Stimulated activated naive CD4-positive, alpha-beta T cell (primary cell): ENCODE measurements at places on chromosomes 6 and 20.

DNA sequence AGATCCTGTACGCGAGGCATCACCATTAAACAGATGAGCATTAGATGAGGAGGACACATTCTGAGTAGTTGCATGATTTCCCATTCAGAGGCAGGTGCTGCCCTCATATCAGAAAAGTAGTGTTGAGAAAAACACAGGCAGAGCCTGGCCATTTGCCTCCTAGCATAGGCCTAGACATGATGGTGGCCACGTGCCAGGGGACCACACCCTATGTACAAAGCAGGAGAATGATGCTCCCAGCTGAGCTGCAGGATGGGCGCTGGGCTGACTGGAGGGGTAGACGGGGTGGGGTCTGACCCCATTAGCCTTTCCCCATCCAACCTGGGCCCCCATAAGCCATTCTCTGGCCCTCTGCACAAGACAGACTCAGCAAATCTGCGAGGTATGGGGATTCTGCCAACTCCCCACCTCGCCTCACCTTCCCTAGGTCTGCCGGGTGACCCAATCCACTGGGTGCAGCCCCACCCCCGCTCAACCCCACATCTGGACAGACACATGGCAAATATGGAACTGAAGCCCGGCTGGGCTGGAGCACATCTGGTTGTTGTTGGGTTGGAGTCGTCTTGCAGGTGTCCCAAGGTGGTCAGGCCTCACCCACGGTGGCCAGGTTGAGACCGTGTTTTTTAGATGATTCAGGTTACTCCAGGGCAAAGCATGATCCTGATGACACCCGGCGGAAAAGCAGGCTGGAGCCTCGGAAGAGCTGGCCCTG lies 13.9 kb downstream of the PI16 start:
- DNase-seq: no peak

DNA sequence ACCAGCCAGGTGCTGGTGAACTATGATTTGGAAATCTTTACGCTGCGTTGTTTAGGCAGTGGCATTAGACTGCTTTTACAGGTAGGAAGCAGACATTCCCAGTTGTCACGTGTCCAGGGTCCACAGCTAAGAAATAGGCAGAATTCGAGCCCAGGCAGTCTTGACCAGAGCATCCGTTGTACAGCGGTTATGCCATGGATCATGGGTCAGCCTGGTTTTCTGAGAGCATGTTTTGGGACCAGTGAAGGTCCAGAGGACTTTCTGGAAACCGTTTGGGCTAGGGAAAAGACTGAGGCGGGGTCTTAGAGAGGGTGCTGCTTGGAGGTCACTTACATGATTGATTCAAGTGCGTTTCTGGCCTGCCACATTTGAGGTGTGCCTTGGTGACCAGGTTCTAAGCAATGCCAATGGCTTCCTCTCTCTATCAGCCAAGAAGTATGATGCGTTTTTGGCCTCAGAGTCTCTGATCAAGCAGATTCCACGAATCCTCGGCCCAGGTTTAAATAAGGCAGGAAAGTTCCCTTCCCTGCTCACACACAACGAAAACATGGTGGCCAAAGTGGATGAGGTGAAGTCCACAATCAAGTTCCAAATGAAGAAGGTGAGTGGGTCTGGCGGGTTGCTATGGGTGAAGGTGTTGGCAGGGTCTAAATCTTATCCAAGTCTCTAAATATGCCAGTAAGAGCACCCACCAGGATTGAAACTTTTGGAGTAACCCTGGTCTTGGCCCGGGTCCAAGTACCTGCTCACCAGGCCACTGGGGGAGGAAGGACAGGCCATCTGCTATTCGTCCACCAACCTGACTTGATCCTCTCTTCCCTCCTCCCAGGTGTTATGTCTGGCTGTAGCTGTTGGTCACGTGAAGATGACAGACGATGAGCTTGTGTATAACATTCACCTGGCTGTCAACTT lies 1.8 kb downstream of the RPL10A start:
- DNase-seq: no peak

GRCh38 chr6:170174124-170174770 lies 116.6 kb downstream of the DLL1 start:
- DNase-seq: no peak

DNA sequence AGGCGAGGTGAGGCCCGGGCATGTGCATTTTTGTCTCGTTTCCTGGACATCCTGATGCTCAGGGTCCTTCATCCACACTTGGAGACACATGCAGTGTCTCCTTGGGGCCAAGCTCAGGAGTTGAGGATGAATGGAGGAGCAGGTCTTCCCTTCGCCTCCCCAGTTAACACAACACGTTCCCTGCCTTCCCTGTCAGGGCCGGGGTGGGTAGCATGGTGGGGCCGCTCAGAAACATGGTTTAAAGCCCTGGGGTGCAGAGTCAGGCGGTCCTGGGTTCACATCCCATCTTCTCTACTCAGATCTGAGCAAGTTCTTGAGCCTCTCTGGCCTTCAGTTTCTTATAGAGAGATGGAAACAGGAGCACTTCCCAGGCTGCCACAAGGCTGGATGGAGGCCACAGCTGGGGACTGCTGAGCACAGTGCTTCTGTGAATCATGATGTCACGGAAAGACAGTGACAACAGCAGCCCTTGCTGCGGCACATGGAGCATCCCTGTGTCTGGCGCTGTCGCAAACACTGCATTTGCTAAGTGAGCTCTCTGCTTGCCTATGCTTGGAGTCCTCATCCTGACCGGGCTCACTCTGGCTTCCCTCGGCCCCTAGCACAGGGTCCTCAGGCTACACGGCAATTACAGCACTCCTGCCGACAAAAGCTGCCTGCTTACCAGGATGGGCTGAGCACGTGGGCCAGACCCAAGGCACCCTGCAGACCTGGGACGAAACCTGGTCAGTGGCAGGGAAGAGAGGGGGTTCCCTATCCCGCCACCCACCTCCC lies 45.6 kb upstream of the STX16 start:
- no peak for DNase-seq

DNA sequence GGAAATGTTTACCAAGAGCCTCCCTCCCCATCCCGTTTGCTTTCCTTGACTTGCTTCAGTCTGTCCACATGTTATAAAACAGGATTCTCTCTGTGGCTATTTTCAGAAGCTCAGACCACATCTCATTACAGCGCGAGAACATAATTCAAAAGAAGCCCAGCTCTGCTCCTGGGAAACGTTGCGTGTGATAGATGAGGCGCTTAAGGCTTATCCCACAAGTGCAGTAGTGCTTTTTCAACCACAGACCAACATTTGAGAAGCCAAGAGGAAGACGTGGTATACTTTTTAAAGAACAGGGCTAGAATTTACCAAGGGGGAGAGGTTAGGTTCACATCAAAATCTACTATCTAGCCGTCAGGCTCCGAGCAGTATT lies 239.5 kb downstream of the SLC24A3 start:
- DNase-seq: no peak

DNA sequence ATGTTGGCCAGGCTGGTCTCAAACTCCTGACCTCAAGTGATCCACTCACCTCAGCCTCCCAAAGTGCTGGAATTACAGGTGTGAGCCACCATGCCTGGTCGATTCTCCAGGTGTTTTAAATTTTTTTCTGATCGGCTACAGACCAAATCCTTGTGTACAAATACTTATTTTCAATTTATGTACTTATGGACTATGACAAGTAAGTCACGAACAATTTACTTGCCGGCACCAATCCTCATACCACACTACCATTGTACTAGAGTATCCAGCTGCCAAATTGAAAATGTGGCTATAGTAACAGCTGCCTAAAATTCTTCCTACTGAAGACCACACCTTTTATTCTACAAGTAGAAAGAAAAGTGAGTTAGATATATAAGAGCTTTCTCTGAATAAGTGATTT lies 26.9 kb downstream of the LIN28B start:
- no peak for DNase-seq

- DNase-seq: no peak
Observed at GRCh38 chr6:127966616-127967015, 65.8 kb upstream of the THEMIS start.

DNA sequence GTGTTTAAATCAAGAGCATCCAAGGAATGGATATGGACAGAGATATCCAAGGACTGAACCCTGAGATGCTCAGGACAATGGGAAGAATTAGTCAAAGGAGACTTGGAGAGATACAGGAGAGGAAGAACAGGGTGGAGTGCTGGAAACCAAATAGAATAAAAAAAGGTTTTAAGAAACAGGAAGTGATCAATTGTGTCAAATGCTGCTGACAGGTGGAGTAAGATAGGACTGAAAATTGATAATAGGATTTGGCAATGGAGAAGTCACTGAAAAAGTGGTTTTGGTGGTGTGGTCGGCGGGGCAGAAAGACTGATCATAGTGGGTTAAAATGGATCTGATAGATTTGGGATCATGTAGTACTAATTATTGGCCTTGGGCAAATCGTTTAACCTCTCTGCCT lies 37.9 kb upstream of the PNRC1 start:
- no peak for DNase-seq

- no peak for DNase-seq
Observed at GRCh38 chr6:43858161-43859153, 88.4 kb downstream of the VEGFA start.

DNA sequence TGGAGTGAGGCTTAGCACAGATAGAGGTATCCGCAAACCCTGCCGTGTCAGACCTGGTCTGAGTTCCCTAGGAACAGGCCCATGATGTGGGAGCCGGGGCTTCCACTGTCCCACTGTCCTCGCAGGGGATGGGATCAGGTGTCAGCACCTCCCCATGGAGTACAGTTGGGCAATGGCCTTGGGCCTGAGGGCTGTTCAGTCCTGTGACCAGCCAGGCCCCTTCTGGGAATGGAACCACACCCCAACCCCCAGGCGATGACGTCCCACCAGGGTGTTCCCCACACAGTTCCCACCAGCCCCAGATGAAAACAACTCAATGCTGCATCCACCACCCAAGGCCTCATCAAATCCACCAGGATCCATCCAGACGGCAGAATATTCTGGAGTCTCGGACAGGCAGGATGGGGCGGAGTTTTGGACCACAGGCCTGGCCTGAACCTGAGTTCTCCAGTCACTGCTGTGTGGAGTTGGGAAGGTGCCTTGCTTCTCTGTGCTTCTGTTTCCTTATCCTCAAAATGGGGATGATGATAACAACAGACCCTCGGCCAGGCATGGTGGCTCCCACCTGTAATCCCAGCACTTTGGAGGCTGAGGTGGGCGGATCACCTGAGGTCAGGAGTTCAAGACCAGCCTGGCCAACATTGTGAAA lies 62.2 kb downstream of the UBE2V1 start:
- DNase-seq: no peak

GRCh38 chr6:100084316-100084990 lies 90.4 kb upstream of the MCHR2 start:
- no peak for DNase-seq

DNA sequence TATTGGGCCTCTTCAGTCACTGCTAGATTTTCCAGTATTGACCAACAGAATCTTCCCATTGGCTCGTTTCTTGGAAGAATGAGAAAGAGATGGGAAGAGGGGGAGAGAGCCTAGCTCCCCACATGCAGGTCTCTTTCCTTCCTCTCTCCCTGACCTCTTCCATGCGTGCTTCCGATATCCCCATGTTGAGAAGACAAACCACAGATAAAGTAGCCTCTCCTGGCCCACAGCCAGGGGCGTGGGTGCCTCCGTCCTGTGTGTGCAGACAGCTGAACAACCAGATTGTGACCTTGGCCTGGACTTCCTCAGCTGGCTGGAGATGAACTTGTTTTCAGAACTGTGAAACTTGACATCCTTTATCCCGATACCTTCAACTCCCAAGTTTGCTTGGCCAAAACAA lies 71.0 kb downstream of the EDN3 start:
- DNase-seq: no peak

GRCh38 chr6:125136378-125136777 lies 17.2 kb upstream of the TPD52L1 start:
- no peak for DNase-seq

DNA sequence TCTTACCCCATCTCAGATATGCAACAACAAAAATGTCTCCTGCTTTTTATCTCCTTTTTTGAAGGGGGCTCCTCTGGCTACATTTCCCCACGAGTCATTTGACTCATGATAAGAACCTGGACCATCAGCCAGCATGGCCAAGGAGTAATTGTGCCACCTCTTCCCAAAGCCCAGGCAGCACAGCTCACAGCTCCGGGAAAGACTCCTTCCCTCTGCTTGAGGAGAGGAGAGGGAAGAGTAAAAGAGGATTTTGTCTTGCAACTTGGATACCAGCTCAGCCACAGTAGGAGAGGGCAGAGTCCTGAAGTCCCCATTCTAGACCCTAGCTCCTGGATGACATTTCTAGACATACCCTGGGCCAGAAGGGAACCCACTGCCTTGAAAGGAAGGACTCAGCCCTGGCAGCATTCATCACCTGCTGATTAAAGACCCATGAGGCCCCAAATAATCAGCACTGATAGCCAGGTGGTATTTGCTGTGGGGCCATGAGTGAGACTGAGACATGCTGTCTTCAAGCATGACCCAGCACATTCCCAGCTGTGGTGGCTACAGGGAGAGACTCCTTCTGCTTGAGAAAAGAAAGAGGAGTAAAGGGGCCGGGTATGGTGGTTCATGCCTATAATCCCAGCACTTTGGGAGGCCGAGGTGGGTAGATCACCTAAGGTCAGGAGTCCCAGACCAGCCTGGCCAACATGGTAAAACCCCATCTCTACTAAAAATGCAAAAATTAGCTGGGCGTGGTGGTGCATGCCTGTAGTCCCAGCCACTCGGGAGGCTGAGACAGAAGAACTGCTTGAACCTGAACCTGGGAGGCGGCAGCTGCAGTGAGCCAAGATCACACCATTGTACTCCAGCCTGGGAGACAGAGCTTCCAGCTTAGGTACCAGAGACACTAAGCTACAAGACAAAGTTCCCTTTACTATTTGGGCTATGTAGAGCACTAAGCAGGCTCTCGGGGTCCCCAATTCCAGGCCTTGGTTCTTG lies 28.1 kb downstream of the NCOA6 start:
- DNase-seq: no peak

DNA sequence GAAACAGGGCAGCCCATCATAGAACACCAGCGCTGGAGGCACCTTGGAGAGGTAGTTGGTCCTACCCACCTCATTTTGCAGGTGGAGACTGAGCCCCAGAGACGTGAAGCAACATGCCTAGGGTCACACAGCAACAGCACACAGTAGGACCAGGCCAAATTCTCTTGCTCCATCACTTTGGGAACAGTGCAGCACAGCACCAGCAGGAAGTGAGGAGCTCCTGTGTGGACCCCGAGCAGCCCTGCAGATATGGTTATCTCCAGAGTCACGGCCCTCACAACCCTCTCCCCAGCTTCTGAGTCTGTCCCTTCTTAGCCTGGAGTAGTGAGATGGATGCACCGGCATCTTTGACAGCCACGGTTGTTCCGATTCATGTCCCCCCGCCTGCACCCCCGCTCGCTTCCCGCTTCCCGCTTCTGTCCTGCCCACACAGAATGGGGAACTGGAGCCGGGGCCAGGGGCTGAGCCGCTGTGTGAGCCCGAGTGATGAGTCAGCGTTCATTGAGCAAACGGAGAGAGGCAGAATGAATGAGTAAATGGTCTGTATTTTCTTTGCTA lies 72.6 kb upstream of the DUSP22 start:
- DNase-seq: no peak
